Activated T-cell treated with anti-CD3 and anti-CD28 coated beads for 4 hours (primary cell): ENCODE measurements at places on chromosomes 5 and 9.

DNA sequence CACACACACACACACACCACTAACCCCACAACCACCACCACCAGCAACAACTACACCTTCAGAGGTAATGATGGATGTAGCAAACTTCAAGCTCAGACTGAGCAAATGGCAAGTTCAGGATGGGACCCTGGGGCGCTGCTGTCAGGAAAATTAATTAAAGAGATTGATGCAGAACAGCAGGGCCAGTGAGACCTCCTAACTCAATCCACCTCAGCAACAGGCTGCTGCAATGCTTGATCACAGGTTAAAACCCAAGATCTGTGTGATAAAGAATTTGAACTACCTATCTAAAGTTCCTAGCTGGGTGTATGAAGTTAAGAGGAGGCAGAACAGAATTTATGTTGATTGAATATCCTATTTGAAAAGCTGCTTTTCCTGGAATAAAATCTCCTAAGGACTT lies 140.3 kb upstream of the FER start:
- DNase-seq: no peak

DNA sequence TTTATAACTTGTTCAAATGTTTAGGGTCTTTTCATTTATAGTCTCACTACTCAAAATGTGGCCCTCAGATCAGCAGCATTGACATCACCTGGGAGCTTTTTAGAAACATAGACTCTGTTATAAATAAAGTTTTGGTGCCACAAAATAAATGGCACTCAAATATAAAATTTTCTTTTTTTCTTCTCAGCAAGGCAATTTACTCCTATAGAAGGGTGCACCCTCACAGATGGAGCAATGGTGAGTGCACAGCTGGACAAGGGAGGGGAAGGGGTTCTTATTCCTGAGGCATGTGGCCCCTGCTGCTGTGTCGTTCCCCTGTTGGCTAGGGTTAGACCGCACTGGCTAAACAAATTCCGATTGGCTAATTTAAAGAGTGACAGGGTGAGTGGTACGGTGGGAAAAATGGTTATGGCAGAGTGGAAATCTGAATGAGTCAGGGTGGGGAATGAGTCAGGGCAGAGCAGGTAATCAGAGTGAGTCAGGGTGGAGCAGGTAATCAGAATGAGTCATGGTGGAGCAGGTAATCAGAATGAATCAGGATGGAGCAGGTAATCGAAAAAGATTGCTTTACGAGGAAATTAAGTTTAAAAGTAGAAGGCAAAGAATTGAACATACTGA lies 31.8 kb upstream of the C7 start:
- DNase-seq: no peak

DNA sequence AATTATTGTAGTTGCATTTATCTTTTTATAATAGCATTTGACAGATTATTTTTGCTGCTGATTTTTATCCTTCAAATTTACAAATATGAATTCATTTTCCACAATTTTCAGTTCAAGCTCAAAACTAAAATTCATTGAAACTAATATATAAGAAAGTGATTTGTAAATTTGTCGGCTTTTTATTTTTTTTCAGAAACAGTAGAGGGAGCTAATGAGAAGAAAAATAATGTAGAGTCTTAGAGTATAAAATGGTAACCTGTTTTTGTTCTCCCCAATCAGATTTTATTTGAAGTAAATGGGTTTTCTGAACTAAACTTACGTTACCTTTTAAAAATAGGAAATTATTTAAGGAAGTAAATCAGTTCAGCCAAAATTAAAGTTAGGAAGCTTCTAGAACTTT lies 19.2 kb downstream of the PRRC1 start:
- no peak for DNase-seq

- DNase-seq: no peak
Observed at GRCh38 chr9:99040251-99040900, 64.5 kb upstream of the TGFBR1 start.

- DNase-seq: no peak
Observed at GRCh38 chr5:166412191-166412590, 1879.3 kb upstream of the WWC1 start.

GRCh38 chr9:121627427-121627826 lies 24.0 kb upstream of the DAB2IP start:
- no peak for DNase-seq

DNA sequence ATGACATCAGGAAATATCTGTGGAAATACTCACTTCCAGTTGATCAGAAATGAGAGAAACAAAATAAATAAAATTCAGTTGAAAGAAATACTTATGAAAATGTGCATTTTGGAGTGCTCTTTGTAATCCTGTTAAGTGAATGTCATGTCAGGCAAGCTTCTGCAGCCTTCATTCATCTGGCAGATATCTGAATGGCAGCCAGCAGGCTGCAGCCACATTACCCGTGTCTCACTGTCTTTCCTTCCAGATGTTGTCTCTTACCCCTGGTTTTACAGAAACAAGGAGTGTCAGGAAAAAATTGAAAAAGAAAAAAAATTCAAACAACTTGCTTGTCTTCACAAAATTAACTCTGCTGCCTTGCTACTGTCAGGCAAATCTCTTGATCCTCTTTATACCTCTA lies 445.0 kb upstream of the RIOK2 start:
- DNase-seq: no peak

DNA sequence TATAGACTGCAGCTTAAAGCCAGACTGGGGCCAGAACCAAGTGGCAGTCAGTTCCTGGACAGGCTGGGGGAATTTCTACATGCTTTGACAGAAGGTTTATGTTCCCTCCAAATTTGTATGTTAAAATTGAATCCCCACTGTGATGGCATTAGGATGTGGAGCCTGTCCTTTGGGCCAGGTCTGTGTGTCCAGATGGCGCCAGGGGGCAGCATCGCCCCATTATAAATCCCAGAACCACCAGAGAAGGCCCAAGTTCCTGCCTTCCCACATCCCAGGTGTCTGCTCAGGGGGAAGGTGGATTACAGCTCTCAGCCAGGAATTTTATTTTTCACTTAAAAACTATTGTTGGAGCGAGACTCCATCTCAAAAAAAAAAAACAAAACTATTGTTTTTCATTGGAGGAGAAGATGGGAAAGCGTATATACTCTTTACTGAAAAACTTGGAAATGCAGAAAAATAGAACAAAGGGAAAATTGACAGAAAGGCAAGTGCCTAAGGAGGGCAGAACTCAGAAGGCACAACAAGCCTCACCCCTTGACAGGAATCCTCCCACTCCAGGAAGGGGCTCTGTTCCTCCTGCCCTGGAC lies 5.0 kb downstream of the IL3 start:
- DNase-seq: no peak

- no peak for DNase-seq
Observed at GRCh38 chr5:139193928-139194327, 4.2 kb downstream of the SIL1 start.
